Activated T-cell treated with anti-CD3 and anti-CD28 coated beads, Interleukin-2, amount 50 U/mL, for 4 hours (primary cell): ENCODE measurements at places on chromosomes 2 and 18. TPM values are rescaled to one million over a fixed set of nuclear protein-coding genes. Genes with fewer than 3 reads are reported as not detected.

DNA sequence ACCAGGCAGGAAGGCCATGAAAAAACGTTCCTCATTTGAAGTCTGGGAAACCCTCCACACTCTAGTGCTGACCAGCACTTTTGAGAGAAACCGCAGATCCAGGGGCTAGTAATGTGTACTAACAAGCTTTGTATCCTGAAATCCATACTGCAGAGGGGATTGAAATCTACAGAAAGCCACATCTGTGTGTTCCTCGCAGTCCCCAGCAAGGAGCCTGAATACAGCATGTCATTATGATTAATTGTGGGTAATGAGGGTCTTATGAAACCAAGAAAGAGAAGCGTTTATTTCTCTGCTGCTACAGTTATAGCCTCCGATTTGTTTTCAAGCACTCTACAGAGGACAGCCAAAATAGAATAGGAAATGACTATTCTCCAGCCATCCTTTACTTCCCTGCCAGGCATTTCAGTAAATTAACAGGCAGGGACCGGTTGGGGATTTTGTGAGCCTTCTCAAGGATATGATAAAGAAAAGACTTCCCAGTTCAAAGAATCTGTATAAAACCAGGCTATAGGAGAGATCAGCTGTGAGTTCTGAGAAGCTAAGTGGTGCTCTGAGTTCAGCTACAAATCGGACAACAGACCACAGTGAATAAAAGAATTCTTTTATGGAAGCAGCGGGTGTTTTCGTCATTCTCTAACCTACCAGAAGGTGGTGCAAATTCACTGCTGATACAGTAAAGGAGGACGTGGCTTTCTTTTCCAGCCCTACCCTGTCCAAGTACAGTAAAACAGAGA lies 133.4 kb downstream of the INSIG2 start:
- DNase-seq, result no peak

GRCh38 chr2:2222931-2223330 lies 108.1 kb downstream of the MYT1L start:
- no peak for DNase-seq

- DNase-seq, result no peak
Measured at GRCh38 chr2:136527560-136527959, 237.8 kb upstream of the THSD7B start.

- no peak for DNase-seq
Measured at GRCh38 chr2:46030330-46030729, 266.9 kb upstream of the EPAS1 start.

- no peak for DNase-seq
Measured at GRCh38 chr18:25465152-25465732, 113.3 kb upstream of the ZNF521 start.

DNA sequence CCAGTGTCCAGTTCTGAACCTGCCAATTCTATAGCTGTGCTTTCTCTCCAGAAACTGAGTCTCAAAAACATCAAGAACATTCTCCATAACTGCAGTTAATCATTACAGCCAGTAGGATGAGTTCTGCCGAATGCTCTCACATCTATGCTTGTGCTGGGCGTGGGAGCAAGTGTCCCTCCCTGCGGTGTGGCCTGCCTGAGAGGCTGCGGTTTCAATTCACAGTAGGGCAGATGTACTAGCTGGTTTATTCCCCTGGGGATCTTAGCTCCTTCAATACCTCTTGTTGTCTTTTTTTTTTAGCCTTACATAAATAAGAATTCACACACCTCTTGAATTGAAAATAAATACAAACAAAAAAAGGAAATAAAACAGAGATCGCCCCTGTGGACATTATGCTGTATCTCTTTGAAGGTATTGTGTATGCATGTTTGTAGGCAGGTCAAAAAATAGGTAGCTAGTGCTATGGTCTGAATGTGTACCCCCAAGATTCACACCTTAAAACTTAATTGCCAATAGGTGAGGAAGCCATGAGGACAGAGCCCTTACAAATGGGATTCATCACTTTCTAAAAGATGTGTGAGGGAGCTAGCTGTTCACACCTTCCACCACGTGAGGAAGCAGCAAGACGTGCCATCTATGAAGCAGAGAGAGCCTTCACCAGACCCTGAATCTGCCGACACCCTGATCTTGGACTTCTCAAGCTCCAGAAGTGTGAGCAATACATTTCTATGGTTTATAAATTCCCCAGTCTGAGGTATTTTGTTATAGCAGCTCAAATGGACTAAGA lies 74.3 kb downstream of the BCL2L11 start:
- no peak for DNase-seq

GRCh38 chr18:54939361-54939917 lies 19.8 kb downstream of the CCDC68 start:
- DNase-seq, result no peak

ANKRD30B gene
- not detected for total RNA-seq
